ENCODE measurements at places on chromosomes 13 and 19.

DNA sequence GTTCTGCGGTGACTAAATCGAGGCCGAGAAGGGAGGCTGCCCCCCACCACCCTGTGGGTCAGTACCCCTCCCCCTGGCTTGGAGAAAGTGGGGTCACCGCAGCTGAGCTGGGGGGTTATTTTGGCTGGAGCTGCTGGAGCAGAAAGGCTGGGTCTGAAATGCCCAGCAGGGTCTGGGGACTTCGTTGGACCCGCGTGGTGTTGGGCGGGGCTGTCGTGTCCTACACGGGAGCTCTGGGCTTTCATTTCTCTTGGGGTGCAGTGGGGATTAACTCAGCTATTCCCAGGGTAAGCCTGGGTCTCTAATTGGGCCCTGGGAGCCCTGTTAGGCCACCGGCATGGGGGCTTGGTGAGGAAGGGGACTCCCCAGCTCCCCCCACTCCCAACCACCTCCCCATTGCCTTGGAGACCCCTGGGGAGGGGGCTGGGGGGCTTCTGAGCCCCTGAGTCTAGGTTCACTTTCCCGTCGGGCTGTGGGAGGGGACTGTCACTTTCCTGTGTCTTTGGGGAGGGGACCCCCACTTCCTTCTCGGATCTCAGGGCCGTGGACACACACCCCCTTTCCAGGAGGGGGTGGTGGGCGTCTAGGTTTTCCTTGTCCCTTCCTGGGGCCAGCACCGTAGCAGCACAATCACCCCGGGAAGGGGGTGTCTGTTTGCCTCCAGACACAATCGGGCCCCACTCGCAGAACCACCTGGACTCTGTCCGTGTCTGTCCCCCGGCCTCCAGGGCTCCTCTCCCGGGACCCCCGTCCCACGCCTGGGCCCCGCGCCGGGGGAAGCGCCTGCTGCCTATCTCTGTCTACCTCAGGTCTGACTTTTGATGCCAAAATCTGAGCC, 10.2 kb upstream of the WDR18 start:
- no peak for DNase-seq

DNA sequence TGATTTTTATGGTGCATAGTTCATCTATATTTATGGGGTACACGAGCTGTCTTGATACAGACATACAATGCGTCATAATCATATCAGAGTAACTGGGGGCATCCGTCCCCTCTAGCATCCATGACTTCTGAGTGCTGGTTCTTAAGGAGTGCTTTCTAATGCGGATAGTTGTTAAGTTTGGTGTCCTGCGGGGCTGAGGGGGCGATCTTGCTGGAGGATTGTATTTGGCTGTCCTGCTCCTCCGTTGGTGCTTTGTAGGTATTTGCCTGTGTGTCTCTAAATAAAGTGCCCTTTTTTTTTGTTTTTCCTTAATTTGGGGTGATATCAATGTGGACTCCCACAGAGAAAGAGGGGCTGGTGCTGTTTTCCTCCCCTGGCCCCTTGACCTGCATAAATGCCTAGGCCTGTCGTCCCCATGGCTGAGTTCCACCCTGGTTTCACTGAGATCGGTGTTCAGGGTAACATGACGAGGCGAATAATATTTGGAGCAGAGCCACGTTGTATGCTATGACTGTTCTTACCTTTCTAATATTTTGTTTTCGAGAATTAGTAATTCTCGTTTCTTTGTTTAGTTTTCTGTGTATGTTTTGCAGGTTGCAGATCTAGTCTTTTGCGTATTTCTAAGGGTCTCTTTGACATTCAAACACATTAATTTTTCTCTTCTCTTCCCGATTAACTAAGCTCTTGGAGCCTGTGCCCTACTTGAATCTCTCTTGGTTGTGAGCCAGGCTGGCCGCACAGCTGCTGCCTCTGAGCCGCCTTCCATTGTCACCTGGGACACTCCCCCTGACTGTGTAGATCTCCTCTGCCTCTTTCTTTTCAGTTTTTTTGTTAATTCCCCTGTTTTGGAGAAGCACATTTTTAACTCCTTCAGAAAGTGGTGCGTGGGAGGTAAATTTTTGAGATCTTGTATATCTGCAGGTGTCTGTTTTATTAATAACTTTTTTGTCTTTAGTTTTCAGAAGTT, 100.3 kb downstream of the ARHGEF7 start:
- no peak for DNase-seq

GRCh38 chr13:34730961-34731360, 211.1 kb upstream of the NBEA start:
- DNase-seq = no peak

- DNase-seq = no peak
Measured at GRCh38 chr13:95882121-95882520, 171.1 kb downstream of the UGGT2 start.

GRCh38 chr19:10808937-10809649, 26.9 kb downstream of the TMED1 start:
- peak; percentile 80 for DNase-seq

DNA sequence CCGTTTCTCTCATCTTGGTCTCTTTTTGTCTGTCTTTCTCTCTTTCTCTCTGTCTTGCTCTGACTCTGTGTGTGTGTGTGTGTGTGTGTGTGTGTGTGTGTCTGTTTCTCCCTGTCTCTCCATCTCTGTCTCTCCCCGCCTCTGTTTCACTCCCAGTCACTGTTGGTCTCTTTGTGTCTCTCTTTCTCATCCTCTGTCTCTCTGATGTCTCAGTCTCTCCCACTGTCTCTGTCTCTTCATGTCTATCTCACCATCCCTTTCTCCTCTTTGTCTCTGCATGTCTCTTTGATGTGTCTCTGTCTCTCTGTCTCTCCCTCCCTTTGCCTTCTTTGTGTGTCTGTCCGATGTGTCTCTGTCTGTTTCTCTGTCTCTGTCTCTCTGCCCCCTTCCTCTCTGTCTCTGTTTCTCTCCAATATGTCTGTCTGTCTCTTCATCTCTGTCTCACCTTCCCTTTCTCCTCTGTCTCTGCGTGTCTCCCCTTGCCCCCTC, 2.5 kb downstream of the NFIC start:
- DNase-seq = no peak

DNA sequence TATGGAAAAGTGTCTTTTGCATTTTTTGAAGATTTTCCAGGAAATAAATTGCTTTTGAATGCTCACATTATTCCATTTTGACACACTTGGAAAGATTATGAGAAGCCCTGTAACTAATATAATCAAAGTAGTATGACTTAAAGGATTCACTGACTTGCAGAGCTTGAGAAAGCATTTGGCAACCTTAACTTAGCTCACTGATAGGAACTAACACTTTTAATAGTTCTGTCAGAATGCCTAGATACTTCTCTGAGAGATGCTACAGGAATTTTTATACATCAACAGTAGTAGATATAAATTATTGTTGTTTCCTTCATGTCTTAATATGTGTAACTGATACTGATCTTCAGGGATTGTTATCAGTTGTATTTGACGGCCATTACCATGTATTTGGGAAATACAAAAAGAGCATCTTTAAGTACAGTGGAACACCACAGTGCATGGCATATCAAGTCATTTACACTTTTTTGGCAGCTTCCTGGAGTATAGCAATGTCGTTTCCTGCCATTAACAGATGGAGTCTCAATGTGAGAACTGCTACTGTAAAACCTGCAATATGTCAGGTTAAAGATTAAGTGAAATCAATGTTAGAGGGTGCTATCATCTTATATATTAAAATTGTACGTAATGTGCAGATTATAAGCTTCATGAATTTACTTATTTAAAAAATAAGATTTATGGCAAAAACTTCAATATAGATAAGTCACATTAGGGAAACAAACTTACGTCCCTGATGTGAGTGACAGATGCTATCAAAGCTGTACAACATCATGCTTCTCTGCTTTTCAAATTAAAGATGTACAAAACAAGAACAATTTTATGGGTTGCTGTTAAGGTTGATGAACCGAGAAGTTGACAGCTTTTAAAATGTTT, 1159.8 kb upstream of the MIR17HG start:
- no peak for DNase-seq

DNA sequence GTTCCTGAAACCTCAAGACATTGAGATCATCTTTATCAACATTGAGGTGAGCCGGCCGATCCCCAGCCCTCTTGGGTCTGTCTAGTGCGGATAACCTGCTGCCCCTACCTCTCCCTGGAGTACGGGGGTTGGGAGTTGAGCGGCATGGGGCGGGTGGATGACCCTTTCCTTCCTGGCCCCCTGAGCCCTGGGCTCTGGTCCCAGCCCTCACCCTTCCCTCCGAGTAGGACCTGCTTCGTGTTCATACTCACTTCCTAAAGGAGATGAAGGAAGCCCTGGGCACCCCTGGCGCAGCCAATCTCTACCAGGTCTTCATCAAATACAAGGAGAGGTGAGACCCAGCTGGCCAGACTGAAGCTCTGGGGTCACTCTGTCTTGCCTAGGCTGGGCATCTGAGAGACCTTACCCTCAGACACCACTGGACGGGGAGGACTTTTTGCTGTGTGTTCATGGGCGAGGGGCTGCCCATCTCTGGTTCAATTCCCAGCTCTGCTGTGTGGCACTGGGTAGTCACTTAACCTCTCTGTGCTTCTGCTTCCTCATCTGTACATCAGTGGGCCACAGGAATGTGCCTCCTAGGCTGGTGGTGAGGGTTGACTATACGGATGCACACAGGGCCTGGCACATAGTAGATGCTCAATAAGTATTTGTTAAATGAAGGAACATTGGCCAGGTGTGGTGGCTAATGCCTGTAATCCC, 52.7 kb downstream of the VAV1 start:
- DNase-seq = no peak

DNA sequence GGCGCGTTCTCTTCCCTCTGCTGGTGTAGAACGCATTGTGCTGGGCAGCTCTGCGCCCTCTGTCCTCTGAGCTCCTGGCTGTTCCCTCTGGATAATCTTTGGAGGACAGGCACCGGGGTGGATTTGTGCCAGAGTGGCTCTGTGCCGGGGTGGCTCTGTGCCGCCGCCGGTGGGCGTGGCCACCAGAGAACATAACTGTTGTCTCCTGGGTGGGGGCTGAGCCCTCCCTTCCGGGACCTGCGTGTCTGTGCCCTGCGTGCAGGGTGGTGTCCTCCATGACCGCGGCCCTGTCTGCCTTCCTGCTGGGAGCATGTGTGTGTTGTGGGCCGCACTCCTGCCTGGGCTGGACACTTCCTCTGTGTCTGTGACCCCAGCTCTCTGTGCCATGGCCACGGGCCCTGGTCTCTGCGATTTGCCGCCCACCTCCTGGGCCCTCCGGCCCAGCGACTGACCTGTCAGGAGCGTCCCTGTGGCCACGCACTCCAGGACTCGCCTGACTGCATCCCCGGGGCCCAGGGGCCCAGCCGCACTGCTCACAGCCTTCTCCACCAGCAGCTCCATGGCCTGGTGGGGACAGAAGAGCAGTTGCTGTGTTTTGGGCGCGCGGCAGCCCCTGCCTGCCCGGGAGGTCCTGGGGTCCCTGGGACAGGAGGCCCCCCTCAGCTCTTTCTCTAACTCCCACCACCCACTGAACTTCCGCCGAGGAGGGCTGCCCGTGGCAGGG, 22.4 kb upstream of the MATK start:
- no peak for DNase-seq

- DNase-seq = no peak
Measured at GRCh38 chr13:72246396-72246795, 379.4 kb upstream of the DACH1 start.

- no peak for DNase-seq
Measured at GRCh38 chr19:14977128-14977527, 2.5 kb downstream of the SLC1A6 start.

GRCh38 chr19:44741841-44742329, 6.6 kb upstream of the BCL3 start:
- DNase-seq = peak; percentile 85

- DNase-seq = no peak
Measured at GRCh38 chr19:36605877-36606478, 865 bp downstream of the ZNF382 start.

- no peak for DNase-seq
Measured at GRCh38 chr19:45104658-45105349, 11.8 kb downstream of the PPP1R37 start.

DNA sequence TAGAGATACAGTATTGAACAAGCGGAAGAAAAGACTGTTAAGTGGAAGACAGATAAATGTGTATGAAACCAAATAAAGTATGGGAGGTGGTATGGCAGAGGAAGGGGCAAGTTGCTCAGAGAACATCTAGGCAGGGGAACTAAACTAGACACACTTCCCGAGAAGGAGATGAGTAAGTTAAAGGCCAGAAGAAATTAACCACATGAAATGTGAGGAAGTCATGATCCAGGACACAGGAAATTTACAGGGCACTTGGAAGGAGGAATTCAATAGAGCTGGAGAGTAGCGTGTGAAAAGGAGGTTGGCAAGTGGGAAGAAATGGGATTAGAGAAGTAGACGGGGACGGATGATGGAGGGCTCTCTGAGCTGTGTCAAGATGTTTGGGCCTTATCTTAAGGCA, 208.8 kb downstream of the COG6 start:
- DNase-seq = no peak

GRCh38 chr13:33472446-33472845, 186.9 kb upstream of the STARD13 start:
- DNase-seq = no peak

DNA sequence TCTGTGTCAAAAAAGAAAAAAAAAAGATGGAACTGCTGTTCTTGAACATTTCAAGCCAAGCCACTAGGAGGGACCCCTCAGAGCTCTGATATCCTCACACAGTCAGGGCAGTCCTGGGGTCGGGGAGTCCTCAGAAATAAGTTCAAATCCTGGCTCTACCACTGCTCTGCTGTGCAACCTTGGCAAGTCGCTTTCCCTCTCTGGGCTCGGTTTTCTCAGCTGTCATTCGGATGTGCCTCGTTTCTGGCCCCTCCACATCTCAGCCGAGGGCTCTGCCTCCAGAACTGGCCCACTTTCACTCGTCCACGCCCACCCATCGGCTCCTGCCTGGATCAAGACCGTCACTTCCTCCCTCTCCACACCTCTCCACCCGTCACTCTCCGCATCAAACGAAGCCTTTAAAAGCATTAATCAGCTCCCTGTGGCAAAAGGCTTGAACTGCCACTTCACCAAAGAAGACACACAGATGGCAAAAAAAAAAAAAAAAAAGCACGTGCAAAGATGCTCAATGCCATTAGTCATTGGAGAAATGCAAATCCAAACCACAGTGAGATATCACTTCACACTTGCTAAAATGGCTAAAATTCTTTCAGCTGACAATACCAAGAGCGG, 7.4 kb upstream of the ZNRF4 start:
- DNase-seq = no peak

DNA sequence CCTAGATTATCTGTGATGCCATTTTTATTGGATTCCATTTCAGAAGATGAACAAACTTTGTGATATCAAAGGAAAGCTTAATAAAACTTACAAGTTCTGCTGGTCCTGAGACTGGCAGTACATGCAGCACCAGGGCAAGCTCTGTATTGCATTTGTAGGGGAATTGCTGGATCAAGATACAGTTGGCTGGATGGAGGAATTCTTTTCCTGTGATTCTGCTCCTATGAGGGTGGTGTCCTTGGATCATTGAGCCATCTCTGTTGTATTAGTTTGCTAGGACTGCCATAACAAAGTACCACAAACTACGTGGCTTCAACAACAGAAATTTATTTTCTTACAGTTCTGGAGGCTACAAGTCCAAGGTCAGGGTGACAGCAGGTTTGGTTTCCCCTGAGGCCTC, 33.9 kb upstream of the CSNK1A1L start:
- DNase-seq = no peak

- DNase-seq = no peak
Measured at GRCh38 chr13:78319101-78319627, 284.2 kb downstream of the POU4F1 start.
